ENCODE measurements at places on chromosomes 5 and 9. TPM values are rescaled to one million over a fixed set of nuclear protein-coding genes. Genes with fewer than 3 reads are reported as not detected.

Gene GGTA1
- 12.5 TPM for total RNA-seq

Gene ANKRD55
- 2.5 TPM for total RNA-seq

Gene NUDT12
- total RNA-seq = 4.9 TPM

Gene LRRTM2
- total RNA-seq = 0.14 TPM

Gene IFNA21
- total RNA-seq = not detected

- H3K36me3 ChIP-seq = no peaks in the 10 kb centered on the region
- DNase-seq = no peak
- no peak overlapping the region for H3K4me3 ChIP-seq
- peak overlapping the region; percentile 96 for H3K27ac ChIP-seq
- H3K27me3 ChIP-seq = peaks cover 29% of the 10 kb centered on the region
- peaks cover 70% of the 10 kb centered on the region for H3K4me1 ChIP-seq
These were observed 3.0 kb upstream of the FAM78A start for GRCh38 chr9:131279196-131279862.

DNA sequence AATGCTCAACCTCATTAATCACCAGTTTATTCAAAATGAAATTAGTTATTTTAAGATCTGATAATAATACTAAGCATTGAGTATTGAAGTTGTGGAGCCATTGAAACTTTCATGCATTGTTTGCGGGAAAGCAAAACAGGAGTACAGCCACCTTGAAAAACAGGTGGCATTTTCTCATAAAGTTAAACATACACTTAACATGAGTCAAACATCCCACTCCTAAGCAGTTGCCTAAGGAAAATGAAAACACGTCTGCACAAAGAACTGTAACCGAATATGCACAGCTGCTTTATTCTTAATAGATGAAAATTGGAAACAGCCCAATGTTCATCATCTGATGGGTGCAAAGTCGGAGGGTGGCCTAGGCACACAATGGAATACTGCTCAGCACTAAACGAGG is 177.3 kb downstream of the IRX2 start:
- H3K4me3 ChIP-seq = no peak overlapping the region
- H3K27ac ChIP-seq = no peak overlapping the region
- DNase-seq = no peak
- no peaks in the 10 kb centered on the region for H3K4me1 ChIP-seq

- H3K27ac ChIP-seq = no peak overlapping the region
- no peak overlapping the region for H3K4me3 ChIP-seq
These were observed 17.8 kb downstream of the EEIG1 start for GRCh38 chr9:127963041-127963358.

DNA sequence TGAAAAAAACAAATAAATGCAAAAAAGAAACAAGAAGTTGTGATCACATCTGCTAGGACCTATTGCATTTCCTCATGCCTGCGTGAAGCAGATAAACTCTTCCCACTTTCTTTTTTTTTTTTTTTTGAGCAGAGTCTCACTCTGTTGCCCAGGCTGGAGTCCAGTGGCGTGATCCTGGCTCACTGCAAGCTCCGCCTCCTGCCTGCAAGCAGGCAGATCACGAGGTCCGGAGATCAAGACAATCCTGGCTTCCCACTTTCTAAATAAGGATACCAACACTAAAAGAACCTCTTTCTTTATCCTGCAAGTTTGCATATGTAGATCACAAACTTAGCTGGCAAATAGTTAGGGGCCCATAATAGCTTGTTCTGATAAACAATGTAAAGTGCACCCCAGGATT is 128.6 kb downstream of the ASTN2 start:
- H3K4me3 ChIP-seq = no peak overlapping the region
- no peaks in the 10 kb centered on the region for H3K4me1 ChIP-seq
- H3K27ac ChIP-seq = no peak overlapping the region
- DNase-seq = no peak
- H3K27me3 ChIP-seq = no peaks in the 10 kb centered on the region

Data from spleen (tissue), 13 donors.